ENCODE measurements at places on chromosomes 3 and 15. TPM values are rescaled to one million over a fixed set of nuclear protein-coding genes. Genes with fewer than 3 reads are reported as not detected.
A peak's percentile ranks its signal among the peaks of the same experiment; 100 is the strongest.

The COL8A1 gene
- total RNA-seq: 225 TPM

The CPLX3 gene
- not detected for total RNA-seq

The CACNA2D2 gene
- total RNA-seq: not detected

The AADACL2 gene
- total RNA-seq: not detected

The GRIP2 gene
- 6.8 TPM for total RNA-seq

The RETNLB gene
- not detected for total RNA-seq

The PIGX gene
- 57.4 TPM for total RNA-seq

- DNase-seq: no peak
Observed at GRCh38 chr3:188780193-188781147, 391.3 kb upstream of the TPRG1 start.

DNA sequence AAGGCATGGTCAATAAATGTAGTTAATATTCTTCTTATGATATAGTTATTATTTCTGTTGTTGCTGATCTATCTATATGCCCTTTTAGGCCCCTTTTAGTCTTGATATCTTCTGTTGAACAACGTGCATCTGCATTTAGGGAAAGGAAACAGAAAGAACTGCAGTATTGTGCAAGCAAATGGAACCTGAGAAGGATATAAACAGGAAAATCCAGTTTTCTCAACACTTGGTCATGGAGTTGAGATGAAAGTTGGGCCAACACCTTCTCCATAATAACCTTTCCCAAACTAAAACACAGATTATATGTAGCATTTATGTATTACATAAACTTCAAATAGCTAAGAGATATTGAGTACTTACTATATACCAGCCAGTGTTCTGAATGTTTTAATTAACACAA lies 179.7 kb downstream of the ADAMTS9 start:
- no peak for DNase-seq

DNA sequence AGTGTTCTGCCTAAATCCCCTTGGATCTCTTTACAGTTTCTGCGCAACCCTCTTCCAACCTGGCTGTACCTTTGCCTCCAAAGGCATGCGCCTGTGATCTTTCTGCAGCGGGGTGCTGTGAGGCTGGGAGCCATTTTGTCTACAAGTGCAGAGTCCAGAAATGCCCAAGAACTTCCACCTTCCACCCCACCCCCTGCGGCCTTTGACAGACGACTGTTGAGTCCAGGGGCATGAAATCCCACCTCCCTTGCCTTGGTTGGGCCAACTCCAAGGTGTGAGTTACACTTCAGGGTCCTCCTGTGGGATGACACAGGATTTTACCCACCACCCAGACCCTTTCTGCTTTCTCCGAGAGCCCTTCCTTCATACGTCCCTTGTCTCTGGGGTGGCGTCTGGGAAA lies 24.1 kb downstream of the HRH1 start:
- DNase-seq: no peak

DNA sequence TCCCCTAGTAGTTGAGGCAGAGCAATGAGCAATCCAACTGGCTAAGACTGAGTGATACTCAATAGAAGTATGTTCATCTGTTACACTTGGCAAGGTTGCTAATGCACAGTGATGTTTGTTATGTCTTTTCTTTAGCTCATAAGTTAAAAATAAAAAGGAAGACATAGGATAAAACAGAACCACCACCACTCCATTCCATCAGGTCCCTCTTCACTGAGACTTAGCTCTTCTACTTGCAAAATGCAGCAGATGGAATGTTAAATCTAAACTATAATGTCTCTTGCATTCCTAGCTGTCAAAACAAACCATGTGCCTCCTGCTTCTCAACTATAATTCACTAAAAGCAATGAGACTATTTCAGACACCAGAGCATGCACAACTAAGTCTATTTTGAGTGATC lies 265.6 kb upstream of the UBE2E2 start:
- no peak for DNase-seq

GRCh38 chr3:24471486-24471885 lies 23.2 kb downstream of the THRB start:
- DNase-seq: no peak

- no peak for DNase-seq
Observed at GRCh38 chr15:71634820-71635560, 175.4 kb upstream of the NR2E3 start.

- DNase-seq: no peak
Observed at GRCh38 chr3:50661321-50661837, 13.3 kb upstream of the DOCK3 start.

DNA sequence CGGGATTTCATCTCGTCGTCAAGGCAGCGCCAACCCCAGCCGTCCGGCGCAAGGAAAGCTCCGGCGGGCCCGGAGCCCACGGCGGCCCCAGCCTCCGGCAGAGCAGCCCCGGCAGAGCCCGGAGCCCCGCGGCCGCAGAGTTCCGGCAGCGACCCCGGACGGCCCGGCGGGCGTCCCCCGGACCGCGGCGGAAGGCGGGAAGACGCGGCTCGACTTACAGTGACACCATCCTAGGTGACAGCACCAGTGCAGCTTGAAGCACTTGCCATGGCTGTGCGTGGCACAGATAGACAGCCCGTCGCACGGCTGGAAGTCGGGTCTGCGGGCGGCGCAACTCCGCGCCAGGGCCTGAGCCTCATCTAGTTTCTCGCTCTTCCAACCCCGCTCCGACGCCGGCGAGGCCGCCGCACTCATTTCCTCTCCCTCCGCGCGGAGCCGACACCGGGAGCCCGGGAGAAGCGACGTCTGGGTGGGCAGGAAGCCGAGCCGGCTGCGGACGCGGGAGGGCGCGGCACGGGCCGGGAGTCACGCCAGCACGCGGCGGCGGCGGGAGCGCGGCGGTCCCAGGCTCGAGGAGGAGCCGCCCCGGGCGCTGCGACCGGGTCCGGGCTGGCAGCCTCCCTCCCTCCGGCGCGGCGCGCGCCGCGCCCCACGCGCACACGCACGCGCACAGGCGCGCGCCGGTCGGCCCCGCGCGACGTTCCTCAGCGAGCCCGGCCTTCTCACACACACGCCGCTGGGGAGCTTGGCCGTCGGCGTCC lies at the start of gene C3orf70:
Gene C3orf70 (minus strand): TSS at position 651 of the 761 bp plus-strand sequence. CDS start 237 bp downstream, at position 414.
- DNase-seq: peak; percentile 46

DNA sequence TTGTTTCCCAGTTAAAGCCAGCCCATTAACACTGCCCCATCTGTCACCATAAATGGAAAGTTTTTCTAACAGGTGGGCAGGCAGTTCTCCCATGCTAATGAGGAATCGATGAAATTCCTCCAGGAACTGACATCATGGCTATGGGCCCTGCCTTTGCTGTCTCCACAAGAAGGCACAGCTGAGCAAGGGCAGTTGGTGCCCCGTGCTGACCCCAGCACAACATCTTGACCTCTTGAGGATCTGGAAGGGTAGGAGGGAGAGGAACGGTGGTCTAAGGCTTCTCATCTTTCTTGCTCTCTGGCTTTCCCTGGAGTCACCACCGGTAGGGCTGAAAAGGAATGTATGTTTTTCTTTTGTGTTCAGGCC lies 46.7 kb downstream of the CHCHD6 start:
- DNase-seq: no peak

DNA sequence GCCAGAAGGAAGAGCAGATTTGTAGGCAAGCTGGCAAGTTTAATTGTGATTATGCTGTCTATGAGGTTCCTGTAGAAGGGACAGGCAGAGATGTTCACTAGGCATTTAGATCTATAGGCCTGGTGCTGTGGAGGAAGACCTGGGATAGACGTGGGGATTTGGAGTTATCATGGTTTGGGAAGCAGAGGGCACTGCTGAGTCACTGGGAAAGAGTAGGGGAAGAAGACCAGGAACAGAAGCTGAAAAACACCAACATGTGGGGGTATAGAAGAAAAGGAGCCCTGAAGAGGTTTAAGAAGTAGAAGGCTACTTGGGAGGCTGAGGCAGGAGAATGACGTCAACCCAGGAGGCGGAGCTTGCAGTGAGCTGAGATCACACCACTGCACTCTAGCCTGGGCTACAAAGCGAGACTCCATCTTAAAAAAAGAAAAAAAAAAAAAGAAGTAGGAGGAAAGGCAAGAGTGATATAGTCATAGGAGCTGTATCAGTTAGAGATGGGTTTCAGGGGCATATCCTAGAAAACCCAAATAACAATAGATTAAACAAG lies 19.3 kb downstream of the GRK7 start:
- peak; percentile 28 for DNase-seq

DNA sequence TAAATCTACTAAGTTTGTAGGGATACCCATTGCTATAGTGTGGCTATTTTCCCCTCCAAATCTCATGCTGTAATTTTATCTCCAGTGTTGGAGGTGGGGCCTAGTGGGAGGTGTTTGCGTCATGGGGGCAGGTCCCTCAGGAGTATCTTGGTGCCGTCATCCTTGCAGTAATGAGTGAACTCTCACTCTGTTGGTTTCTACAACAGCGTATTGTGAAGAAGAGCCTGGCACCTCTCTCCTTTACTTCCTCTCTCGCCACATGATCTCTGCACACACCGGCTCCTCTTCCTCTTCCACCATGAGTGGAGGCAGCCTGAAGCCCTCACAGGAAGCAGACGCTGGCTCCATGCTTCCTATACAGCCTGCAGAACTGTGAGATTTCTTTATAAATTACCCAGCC lies 34.0 kb upstream of the TRPM1 start:
- DNase-seq: no peak

- DNase-seq: no peak
Observed at GRCh38 chr3:4514321-4514720, 21.2 kb downstream of the ITPR1 start.

DNA sequence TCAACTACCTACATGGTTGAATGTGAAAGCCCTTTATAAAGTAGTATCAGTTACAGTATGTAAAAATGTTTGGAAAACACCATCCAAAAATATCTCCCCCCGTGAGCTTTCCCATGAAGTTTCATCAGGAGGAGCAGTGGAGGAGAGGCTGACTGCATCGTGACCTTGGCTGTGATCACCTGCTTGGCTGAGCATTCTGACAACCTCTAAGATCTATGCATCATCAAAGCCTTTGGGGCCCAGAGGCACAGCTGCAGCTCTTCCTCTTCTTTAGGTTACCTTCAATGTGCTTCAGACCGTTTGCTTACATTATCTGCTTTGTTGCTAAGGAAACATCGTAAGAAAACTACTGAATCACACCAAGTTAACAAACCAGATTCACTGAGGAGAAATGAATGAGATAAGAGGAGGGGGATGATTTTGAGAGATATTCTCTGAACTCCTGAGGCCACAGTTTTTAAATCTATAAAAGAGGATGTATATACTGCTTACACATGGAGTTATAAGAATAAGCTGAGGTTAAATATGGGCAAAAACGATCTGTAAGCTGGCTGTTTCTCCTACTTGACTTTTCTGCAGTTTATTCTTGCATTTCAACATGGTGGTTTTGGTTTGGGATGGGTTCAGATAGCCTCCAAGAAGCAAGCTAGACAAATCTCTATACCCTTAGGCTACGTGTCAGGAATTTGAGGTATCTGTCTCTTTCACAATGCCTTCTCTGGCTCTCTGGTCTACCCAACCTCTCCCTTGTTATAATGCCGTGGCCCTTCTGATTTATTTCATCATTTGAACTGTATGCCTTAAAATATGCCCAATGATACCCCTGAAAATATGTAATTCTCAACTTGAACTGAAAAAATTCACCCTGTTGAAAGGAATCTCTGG lies 4.0 kb downstream of the GCSAM start:
- DNase-seq: peak; percentile 74

DNA sequence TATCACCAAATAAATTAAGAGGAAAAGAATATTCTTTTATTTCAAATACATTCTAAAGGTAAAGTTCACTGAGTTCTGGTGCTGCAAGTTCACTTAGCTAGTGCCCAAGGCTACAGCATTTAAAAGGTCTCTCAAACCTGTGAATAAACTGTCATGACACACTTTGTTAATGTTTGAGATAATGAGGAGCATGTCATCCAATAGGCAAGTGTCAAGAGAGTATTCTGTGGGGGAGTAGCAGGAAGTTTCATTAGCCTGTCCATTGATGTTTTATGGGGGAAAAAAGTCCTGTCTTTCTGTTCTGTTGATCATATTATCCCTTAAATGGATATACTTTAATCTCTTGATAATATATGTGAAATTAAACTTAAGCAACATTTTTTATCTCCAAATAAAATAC lies 4.0 kb downstream of the SPESP1 start:
- DNase-seq: no peak

DNA sequence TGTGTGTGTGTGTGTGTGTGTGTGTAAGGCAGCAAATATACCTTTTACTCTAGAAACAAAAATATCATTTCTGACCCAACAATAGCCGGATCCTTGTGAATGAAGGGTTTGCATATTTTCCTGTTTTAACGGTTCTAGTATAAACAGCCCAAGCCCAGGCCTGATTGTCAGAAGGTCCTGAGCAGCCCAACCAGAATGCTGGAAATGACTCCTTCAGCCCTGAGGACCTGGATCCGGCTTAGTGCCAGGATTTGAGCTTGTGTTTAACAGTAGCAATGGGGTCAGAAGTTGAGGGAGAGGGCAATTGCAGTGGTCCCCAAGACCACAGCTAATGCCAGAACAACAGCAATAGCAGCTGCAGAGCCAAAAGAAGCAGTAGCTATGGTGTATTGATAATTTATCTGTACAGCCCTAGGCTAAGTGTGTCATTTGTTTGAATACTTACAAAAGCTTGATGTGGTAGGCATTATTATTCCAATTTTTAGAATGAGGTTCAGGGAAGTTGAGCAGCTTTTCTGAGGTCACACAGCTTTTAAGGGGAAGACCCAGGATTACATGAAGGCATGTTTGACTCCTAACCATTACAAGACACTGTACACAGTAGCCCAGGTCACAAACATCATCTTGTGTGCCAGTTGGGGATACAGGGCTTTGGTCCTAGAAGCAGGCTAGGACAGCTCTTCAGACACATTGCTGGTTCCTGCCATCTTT lies 12.8 kb downstream of the FOXL2 start:
- DNase-seq: peak; percentile 41

DNA sequence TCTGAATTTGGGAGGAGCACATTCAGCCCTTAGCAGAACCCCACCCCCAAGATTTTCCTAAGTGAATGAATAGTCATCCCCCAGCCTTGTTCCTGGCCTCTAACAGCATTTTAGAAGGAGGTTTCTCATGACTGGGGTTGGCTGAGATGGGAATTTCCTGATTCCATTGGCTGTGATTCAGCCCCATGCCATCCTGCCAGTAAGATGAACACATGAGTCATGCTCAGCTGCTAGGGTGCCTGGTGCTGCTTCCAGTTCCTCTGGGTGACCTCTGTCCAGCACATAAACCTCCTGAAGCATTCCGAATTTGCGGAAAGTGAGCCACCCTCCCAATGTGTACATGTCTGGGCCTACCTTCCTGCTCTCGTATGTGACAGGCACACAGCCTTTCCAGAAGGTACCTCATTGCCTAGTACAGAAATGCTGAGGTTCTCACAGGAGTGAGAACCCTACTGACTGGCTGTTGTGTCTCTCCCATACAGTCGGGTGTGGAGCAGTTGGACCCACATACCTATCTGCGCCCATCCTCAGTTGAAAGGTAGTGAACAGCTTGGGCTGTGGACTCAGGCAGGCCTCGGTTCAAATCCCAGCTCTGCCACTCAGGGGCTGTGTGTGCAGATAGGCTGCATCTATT lies 91.7 kb downstream of the APBA2 start:
- peak; percentile 94 for DNase-seq

DNA sequence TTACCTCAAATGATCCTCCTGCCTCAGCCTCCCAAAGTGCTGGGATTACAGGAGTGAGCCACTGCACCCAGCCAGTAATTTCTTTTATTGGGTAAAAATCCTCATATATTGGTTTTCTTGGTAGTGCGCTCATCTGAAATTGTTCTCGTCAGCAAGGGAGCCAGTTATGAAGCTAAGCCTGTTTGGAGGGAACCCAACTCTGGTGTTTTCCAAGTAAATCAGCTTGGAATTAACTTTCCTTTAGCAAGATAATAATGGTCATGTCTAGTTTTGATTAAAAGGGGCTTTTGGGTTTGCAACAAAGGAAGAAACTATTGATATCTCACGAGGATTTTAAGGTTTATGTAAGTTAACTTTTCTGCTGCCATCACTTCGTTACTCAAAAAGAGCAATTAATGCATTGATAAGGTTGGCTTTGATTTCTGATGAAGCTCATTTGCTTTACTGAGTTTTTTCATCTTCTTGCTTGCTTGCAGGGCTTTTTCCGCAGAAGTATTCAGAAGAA lies 72.7 kb downstream of the RARB start:
- DNase-seq: no peak

Data from M059J (cell line).